Prostate gland (tissue), 2 donors: ENCODE measurements at places on chromosomes 2 and 18. TPM values are rescaled to one million over a fixed set of nuclear protein-coding genes. Genes with fewer than 3 reads are reported as not detected.
A peak's percentile ranks its signal among the peaks of the same experiment; 100 is the strongest.

GRCh38 chr2:72963423-72964145 lies 46.3 kb downstream of the EMX1 start:
- DNase-seq: no peak
- no peaks in the 10 kb centered on the region for H3K4me1 ChIP-seq
- H3K4me3 ChIP-seq: no peak overlapping the region
- H3K27ac ChIP-seq: no peak overlapping the region
- H3K27me3 ChIP-seq: no peaks in the 10 kb centered on the region

GRCh38 chr2:48541666-48542389 lies 11.9 kb downstream of the STON1 start:
- no peak for DNase-seq
- H3K36me3 ChIP-seq: no peaks in the 10 kb centered on the region
- no peak overlapping the region for H3K4me3 ChIP-seq
- no peak overlapping the region for H3K27ac ChIP-seq

ORMDL1 gene
- 86.7 TPM for total RNA-seq

DNMT3A gene
- total RNA-seq: 28.2 TPM

TEX44 gene
- not detected for total RNA-seq

ATP8B1 gene
- 33.5 TPM for total RNA-seq

GRCh38 chr2:8457092-8457481 lies 224.8 kb upstream of the ID2 start:
- H3K4me1 ChIP-seq: no peaks in the 10 kb centered on the region
- no peaks in the 10 kb centered on the region for H3K36me3 ChIP-seq
- DNase-seq: no peak

DNA sequence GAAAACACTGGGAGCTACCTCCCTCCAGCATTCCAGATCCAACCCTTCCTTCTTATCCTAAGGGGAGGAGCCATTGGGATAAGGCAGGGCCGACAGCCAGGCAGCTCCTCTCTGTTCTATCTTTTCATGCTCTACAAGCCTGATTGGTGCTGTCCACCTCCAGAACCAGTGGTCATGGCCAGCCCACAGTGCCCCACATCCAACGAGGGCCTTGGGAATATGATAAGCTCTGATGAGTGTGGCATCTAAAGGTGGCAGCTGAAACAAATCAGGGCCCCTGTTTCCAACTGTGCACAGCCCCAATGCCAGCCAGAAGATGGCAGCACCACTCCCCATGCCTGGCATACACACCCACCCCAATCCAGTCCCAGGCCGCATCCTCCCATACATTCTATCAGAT lies 329.3 kb downstream of the C1D start:
- no peaks in the 10 kb centered on the region for H3K4me1 ChIP-seq
- H3K27ac ChIP-seq: no peak overlapping the region
- H3K4me3 ChIP-seq: no peak overlapping the region

SLC19A3 gene
- total RNA-seq: 0.41 TPM

DNA sequence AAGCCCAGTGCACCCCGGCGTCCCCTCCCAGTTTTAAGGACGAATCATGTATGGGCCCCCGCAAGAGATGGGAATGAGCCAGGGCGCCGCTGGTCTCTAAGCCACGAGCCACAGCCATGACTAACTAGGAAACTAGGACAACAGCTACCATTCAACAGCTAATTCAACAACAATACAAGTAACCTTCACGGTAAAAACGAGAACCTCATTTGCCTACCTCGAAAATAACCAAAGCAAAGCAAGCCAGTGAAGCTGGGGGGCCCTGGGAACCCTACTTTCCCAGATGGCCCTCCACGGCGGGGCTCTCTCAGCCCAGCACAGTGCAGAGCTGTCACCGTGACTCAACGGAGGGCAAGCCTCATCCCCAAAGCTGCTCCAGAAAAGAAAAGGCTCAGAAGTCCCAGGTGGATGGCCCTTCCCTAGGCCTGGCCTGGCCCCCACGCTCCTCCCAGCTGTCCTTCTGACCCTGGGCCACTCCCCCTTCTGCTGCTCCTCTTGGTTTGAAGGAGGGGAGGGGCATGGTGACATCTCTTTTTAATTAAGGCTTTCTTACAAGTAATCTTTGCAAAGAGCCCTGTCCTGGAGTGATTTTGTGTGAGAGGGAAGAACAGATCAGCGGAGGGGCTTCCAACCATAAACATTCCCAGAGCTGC lies 126.3 kb downstream of the HDAC4 start:
- peak overlapping the region; percentile 43 for H3K27ac ChIP-seq
- no peaks in the 10 kb centered on the region for H3K36me3 ChIP-seq
- no peaks in the 10 kb centered on the region for H3K4me1 ChIP-seq
- no peak overlapping the region for H3K4me3 ChIP-seq

CIB4 gene
- total RNA-seq: 0.46 TPM

DNA sequence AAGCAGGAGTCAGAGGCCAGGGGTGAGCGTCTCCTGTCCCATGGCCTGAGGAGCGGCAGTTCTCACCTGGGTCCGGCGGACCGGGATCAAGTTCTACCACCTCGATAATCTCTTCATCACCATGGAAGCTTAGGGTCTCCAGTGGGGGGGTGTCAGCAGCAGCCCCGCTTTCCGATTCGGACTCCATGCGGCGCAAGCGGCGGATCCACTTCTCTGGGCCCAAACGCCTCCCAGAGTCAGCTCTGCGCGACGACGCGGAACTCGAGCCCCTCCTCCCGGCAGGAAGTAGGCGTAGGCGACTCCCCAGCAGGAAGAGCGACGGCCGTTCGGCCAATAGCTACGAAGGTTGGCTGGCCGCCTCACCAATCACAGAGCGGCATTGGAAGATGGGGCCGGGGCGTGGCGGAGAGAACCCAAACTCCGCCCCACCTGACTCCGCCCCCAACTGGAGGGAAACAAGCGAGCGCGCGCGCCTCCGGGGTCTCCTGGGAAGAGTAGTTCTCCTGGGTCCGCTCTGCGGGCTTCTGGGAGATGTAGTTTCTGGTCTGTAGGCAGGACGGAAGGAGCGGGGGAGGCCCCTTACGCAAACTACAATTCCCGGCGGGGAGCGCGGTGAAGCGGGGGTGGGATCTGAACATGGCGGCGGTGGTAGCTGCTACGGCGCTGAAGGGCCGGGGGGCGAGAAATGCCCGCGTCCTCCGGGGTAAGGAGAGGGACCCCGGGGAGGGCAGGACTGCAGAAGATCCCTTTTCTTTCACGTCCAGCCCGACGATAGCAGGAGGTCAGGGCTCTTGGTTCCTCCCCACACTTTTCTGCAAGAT lies at the start of the genes AAMP and PNKD:
AAMP (minus strand) TSS at position 238 of the 821 bp plus-strand sequence; CDS start at position 187, 51 bp downstream.
PNKD (plus strand) TSS at position 620 of the 821 bp plus-strand sequence; CDS start at position 637, 17 bp downstream.
- H3K4me3 ChIP-seq: peak within 1 kb of the TSS; percentile 69
- peak; percentile 100 for DNase-seq
- no peaks in the 10 kb centered on the region for H3K27me3 ChIP-seq
- peaks cover 12% of the 10 kb centered on the region for H3K4me1 ChIP-seq
- H3K36me3 ChIP-seq: peaks cover 22% of the 10 kb centered on the region

HOXD10 gene
- total RNA-seq: 10.4 TPM

GRCh38 chr2:151280271-151280670 lies 9.2 kb downstream of the NMI start:
- no peak for DNase-seq
- H3K27me3 ChIP-seq: no peaks in the 10 kb centered on the region
- H3K4me1 ChIP-seq: no peaks in the 10 kb centered on the region
- H3K36me3 ChIP-seq: no peaks in the 10 kb centered on the region
